ENCODE measurements at places on chromosomes 12 and 14.

DNA sequence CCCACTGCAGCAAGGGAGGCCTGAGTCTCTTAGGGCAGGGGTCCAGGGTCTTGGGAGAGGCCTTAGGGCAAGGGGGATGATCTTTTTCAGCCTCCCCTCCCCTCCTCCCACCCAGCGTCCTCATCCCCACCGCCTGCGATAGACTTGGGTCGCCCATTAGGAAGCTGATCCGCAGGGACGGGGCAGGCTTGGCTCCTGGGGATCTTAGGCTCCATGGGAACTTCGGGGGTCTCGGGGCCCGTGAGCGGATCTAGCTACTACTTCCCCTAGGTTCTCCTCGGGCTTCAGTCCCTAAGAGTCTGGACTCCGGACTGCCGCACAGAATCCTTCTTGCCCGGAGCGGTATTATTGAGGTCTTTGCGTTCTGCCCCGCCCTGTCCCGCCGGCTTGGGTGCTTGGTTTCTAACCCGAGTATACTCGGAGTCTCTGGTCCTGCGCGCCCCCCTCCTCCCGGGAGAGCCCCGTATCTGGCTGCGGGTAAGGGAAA, 2.2 kb upstream of the PTHLH start:
- no peak for DNase-seq

GRCh38 chr12:11811008-11811407, 161.5 kb downstream of the ETV6 start:
- no peak for DNase-seq

- DNase-seq: no peak
Measured at GRCh38 chr12:119528241-119528640, 65.3 kb upstream of the TMEM233 start.

DNA sequence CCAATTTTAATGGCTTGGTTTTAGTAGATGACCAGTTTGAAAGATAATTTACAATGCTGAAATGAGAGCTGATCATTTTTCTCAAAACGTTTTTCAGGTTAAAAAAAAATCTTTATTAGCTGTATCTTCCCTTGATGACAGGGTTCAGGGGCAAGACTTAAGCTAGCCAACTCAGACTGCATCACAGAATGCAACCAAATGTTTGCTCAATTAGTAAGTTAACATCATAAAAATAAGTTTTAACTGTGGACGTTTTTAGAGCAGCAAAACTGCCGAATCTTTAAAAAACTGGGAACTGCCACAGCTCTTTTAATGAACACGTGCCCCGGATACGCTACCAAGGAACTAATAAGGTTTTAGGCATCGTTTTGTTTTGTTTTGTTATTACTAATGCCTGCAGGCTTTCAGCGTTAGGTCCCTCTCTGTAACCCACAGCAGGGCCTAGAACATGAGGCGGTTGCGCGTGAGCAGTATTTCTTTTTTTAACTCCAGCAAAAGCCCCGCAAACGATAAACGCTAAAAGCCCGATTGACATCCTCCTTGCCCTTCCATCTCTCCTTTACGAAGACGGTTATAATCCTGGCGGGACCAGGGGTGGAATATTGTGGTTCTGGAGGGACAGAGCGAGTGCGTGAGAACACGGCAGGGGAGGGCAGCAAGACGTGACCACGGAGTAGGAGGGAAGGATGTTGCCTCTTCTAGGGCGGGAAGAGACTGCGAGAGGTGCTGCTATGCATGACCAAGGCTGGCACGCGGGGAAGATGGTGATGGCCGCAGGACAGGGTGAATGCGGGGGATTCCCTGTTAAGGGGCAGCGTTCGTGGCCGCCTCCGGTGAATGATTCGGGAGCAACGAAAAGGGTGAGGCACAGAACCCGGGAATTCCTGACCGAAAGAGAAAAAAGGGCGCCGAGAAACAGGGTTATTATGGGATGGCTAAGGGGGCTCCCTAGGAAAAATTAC, 652 bp downstream of the SUPT16H start:
- DNase-seq: peak; percentile 22

DNA sequence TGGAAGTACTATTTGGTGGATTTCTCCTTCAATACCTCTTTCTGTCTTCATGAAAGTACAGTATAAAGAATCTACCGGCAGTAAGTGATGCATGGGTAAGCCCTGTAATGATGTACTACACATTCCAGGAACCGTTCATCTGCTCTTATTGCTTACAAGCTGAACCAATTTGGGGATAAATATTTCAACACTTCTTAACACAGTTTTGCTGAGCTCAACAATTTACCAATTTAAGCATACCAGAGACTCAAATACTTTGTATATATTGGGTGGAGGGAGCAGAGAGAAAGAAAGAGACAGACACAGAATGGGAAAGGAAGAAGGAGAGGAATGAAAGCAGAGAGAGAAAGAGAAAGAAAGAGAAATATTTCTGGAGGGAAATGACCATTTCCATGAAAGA, 821.1 kb upstream of the FLRT2 start:
- DNase-seq: no peak

- DNase-seq: no peak
Measured at GRCh38 chr12:121267822-121268221, 28.7 kb downstream of the CAMKK2 start.

- DNase-seq: no peak
Measured at GRCh38 chr12:109449845-109450532, 27.1 kb downstream of the KCTD10 start.

DNA sequence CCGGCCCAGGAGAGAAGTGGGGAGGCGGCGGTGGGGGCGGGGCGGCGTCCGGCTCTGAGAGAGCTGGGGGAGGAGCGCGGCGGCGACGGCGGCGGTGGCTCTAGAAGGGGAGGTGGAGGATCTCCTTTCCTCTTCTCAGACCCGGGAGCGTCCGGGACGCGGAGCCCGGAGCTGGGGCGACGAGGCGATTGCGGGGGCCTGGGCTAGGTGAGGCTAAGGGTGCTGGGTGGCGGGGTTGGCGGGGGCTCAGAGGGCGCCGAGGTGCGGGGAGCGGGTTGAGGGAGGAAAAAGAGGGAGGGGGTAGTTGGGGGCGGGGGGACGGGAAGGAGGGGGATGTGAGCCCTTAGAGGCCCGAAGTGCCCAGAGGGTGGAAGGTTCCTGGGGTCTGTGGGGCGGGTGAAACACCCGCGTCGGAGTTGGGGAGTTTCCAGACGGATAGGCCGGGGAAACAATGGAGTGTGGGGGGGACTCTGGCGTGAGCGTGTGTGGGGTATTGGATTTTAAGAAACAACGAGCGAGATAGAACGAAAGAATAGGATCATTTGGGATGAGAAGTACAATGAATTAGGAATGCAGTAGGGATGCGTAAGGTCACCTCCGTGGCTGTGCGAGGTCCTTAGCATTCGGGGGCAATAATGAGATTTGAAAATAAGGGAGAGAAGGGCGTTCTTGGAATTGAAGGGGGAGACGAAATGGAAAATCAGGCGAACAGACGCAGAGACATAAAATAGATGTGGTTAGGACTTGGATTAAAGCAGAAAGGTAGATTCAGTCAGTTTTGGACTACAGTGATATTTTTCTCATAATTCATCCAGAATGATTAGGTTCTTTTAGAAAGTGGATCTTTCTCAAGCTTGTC, at the start of gene SPATS2:
TSS of gene SPATS2 (plus strand) at position 82 of the 859 bp plus-strand sequence. CDS start 93,551 bp downstream, outside the sequence.
- peak; percentile 44 for DNase-seq

DNA sequence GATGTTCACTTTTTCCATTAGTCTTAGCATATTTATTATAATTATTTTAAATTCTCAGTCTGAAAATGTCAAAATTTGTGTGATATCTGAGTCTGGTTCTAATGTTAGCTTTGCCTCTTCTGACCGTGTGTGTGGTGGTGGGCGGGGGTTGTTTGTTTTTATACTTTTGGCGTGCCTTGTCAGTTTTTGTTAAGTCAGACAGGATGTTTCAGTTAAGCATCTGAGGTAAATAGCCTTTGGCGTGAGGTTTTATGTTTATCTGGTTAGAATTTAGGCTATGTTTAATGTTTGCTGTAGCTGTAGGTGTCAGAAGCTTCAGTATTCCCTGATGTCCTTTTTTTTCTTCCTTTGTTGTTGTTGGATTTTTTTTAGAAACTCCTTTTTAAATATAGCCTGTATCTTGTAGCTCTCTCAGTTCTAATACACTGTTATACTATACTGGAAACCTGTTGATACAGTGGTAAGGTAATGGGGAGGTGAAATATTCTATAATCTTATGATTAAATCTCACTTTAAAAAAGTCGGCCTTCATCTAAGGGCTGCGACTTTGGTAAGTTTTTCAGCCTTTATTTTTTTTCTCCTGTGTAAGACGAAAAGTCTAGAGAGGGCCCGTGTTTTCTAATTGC, 111.6 kb downstream of the SCAF11 start:
- no peak for DNase-seq

DNA sequence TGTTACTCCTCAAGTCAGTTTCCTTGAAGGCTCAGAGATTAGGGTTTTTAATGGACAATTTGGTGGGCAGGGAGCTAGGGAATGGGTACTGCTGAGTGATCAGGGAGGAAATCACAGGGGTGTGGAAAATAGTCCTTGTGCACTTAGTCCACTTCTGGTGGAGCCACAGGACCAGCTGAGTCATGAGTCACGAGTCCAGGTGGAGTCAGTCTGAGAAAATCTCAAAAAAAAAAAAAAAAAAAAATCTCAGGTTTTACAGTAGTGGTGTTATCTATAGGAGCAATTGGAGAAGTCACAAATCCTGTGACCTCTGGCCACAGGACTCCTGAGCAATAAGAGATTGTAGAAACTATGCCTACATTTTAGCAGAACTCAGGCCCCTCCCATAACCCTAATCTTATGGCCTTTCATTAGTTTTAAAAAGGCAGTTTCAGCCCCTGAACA, 28.2 kb upstream of the AMN1 start:
- DNase-seq: peak; percentile 67

DNA sequence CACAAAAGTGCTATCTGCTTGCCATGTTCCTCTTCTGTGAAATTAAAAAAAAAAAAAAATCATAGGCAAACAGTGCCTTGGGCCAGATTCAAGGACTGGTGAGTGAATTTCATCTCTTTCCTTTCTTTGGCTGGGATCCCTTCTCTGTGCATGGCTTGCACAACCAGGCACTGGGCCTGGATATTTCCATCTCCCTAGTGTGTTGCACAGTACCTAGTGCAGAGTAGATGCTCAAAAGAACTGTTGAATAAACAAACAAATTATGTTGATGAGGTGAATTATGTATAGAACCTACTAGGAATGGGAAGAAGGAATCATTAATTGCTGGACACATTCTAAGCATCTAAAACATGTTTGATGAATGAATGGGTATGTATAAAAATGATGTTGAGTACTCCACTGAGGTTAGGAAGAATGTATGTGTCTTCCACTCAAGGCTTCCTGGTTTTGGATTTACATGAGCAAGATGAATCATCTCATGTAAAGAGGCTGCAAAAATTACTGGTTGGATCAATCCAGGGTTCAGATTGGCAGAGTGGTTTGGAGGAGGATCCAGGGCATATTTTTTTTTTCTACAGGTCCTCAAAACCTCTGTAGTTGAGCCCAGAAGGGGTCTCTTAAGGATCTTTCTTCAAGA, 93.2 kb downstream of the EMP1 start:
- DNase-seq: no peak

DNA sequence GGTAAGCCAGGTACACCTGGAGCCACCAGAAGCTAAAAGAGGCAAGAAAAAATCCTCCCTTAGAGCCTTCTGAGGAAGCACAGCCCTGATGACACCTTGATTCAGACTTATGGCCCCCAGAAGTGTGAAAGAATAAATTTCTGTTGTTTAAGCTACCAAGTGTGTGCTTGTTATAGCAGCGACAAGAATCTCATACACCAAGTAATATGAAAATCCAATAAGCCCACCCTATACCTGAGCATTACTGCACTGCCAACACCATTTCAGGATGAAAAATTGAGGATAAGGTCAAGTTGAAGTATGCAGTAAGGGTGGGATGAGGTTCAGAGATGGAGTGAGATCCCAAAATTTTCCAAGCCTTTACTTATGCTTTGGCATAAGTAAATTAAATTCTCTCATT, 163.6 kb upstream of the CCDC196 start:
- DNase-seq: no peak

- DNase-seq: peak; percentile 28
Measured at GRCh38 chr12:94327809-94328208, 131.9 kb downstream of the CEP83 start.

DNA sequence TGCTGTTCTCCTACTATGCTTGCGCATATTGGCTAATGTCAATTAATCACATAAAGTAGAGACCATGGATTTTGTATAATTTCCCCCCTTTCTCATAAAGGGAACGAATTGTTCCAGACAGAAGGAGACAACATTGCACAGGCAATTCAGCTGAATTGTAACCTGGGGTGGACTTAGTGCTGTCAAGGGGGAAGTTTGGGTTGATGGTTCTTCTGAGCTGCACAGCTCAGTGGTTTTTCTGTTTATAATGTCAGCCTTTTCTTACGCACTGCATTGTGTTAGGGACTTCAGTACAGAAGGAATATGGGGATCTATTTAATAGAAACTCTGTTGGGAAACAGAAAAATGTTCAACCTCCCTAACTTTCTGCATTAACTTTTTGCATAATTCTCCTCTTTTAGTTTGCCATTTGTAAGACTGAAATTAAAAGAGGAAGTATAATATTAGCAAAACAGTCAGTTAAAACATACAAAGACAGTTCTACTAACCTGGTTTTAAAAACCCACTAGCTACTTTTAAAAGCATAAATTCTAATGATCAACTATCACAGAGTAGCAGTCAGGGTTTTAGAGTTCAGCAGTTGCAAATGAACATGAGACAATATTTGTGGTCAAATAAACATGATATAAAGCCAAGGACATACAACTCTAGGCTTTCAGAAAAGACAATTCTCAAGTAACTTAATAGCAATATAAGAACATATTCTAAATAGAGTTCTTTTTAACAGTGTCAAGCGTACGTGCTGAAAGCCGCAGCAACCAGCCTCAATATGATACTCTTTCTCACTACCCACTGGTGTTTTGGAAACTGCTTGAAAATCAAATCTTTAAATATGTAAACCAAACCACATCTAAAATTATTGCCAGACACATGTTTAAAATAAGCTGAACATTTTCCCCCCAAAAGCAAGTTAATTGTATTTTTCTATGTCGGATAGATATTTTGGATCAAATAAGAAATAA, 393.0 kb downstream of the FSCB start:
- no peak for DNase-seq

GRCh38 chr14:53663709-53664108, 292.9 kb downstream of the BMP4 start:
- no peak for DNase-seq

GRCh38 chr12:77049767-77050353, 15.5 kb downstream of the E2F7 start:
- peak; percentile 37 for DNase-seq

GRCh38 chr12:1533602-1534304, 60.6 kb downstream of the FBXL14 start:
- DNase-seq: no peak

GRCh38 chr12:89731089-89731488, 22.5 kb upstream of the ATP2B1 start:
- DNase-seq: peak; percentile 22

GRCh38 chr12:25412735-25413134, 140.3 kb downstream of the LMNTD1 start:
- DNase-seq: no peak

DNA sequence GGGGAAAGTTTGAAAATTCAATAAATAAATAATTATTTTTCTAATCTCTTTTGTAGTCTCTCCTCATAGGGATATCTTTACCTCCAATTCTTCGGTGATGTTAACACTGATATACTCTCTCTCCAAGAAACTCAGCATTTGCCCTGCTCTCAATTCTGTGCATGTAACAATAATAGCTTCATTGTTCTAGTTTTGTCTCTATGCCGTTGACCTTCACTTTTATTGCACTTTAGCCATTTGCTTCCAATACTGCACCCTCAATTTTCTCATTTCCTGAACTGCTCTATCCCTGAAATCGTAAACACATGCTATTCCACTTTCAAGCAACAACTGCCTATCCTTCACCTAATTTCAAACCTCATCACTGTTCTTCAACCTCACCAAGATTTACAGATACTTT, 645.0 kb downstream of the C12orf50 start:
- DNase-seq: no peak

- DNase-seq: no peak
Measured at GRCh38 chr14:104352493-104353220, 214.3 kb downstream of the KIF26A start.

Measured in NCI-H226 (cell line).